H4 (cell line): ENCODE measurements at places on chromosomes 16 and 17. TPM values are rescaled to one million over a fixed set of nuclear protein-coding genes. Genes with fewer than 3 reads are reported as not detected.

Gene NPIPA8
- 0.64 and 2.1 TPM in 2 replicates for total RNA-seq

Gene MFSD6L
- total RNA-seq, result not detected in 2 replicates

Gene ABCC11
- total RNA-seq, result 0.02 TPM in 1 of 2 replicates, not detected in the other

GRCh38 chr17:48162306-48162934, 54.9 kb downstream of the SNX11 start:
- no peak for DNase-seq

DNA sequence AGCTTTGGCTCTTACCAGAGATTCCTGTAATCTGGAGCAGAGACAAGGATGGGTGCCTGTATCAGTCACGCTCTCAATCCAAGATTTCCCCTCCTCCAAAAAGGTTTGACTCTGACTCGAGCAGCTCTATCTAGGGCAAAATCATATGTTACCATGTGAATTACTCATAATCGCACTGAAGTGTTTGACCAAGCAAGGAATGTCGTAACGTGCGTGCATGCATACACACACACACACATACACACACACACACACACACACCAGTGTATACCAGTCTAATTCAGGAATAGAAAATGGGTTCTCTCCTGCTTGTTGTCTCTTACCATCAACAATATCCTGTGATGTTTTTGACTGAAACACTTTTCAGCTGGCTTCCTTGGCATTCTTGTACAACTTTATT, 835.1 kb downstream of the KCNJ2 start:
- no peak for DNase-seq

GRCh38 chr17:82003411-82004381, 19.0 kb downstream of the CENPX start:
- peak; percentile 90 for DNase-seq

DNA sequence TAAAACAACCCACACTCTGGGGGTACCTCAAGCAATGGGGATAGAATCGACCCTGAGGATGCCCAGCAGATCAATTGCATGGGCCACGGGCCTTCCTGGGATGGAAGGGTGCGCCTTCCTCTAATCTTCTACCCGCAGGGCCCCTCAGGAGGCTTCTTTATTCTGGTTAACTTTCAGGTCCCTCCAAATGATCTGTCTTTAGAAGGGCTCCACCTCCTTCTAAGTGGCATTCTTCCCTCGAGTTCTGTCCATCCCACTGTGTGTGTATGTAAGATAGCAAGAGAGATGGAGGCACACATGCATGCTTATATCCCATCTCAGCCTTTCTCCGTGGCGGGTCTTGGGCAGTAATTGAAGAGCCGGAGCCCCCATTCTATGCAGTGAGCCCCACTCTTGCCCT, 125.7 kb downstream of the MRM1 start:
- DNase-seq, result no peak
